ENCODE measurements at places on chromosomes 4 and X.

DNA sequence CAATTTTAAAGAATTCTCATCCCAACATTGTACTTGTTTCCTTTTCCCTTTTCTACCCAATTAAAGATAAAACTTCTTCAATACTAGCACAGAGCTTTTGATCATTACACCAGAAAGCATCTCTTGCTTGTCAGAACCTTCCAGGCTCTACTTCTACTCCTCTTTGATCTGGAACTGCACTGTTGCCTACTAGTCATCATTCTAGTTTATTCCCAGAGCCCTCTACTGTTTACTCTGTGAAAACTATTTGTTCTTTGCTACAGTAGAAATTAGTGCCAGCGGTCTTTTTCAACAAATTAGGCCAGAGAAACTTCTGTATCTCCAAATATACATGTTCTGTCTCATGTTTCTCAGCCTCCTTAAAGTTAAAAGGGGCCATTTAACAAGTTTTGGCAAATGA lies 46.8 kb upstream of the TMPRSS11F start:
- no peak for DNase-seq

DNA sequence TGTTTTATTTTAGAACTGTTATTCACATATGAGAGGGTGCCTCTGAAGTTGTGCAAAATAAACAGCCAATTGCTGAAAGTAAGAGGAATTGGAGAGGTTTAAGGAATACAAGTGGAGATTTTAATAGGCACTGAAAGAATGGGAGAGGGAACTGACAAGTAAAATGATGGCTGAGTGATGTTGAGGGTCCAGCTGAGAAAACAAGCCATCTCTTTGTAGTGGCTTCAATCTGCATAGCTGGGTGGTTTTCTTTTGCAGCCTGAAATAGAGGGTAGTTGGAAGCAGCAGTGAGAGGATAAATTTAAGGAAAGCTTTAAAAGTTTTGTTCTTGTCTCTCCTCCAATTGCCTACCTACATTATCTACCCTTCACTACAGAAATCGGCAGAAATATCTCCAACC lies 106.7 kb upstream of the DGKK start:
- no peak for DNase-seq

DNA sequence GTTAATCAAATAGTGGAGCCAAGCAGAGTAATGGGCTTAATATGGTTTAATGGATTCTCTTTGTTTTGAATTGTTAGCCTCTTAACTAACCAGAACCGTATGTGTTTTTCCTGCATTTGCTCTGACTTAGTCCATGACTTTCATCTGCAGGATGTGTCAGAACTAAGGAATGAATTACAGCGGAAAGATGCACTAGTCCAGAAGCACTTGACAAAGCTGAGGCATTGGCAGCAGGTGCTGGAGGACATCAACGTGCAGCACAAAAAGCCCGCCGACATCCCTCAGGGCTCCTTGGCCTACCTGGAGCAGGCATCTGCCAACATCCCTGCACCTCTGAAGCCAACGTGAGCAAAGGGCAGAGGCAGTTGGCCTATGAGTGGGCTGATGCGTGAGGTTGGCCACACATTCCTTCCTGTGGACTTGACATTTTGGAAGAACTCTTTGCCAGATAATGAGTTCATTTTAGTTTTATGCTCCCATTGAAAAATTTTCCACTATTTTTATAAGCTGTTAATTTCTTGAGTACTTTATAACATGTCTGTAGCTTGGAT lies 9.1 kb downstream of the MED28 start:
- DNase-seq, result no peak

GRCh38 chrX:57044245-57044644 lies 48.9 kb upstream of the SPIN3 start:
- no peak for DNase-seq

DNA sequence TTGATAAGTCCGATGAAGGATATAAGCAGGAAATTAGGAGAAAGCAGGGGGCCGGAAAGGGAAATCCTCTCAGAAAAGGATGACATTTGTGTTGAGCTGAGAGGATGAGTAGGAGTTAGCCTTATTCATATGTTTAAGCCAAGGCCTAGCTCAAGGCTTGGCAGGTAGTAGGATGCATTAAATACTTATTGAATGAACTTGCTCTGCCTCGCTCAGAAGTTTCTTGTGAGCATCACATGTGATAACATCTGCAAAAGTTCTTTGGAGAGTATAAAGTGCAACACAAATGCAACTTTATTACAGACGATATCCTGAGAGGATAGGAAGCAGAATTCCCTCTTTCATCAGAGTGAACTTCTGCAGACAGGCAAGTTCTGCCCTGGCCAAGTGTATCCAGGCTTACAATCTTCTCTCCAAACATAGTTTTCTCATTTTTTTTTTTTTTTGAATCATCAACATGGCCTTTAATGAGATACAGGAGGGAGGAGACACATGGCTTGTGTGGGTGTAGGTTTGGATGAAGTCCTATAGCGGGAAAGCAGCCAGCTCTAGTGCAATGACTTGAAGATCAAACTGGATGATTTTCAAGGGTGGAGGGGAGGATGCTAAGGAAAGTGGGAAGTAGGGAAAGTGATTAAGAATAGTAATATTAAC lies 48.1 kb downstream of the LUZP4 start:
- no peak for DNase-seq

- no peak for DNase-seq
These were observed 167.8 kb downstream of the ANTXR2 start for GRCh38 chr4:79905212-79905611.

DNA sequence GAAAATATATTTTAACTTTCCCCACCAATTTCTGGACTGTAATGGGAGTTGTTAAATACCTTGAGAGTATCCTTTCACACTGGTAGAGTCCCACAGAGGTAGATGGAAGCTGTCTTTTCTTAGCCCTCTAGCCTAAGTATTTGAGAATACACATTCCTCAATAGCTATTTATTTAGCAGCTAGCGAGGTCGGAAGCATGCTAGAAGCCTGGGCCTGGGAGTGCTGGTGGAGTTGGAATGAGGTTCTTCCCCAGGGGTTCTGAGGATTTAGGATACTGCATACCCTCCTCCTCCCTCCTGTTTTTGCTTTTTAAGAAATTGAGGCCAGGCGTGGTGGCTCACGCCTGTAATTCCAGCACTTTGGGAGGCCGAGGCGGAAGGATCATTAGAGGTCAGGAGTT lies 999 bp upstream of the KLHL15 start:
- no peak for DNase-seq

GRCh38 chr4:137069473-137069872 lies 462.8 kb downstream of the PCDH18 start:
- DNase-seq, result peak; percentile 4

- no peak for DNase-seq
These were observed 205.4 kb downstream of the CFAP299 start for GRCh38 chr4:80540785-80541469.

DNA sequence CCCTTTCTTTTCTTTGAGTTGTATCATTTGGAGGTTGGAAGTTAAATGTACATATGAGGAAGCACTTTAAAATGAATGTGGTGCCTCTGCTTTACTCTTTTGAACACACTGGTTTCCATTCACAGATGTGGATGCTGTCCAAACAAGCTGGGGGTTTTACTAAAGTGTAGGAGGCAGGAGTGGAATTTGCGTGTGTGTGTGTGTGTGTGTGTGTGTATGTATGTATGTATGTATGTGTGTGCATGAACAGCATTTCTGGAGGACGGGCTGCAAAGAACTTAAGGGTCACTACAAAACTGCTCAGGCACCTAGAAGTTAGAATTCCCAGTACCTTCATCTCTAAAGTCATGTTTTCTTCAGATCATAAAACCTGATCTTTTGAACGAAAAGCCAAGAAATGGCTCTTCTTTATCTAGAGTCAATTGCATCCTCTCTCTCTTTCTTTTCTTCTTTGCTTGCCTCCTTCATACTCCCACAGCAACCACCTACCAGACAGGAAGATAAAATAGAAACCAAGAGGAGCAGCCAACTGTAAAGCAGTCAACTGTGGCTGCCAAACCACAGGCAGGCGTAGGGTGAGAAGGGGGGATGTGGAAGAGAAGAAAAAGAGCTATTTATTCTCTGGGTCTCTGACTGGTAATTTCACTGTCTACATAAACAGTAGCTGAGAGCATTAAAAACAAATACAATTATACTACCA lies 177.0 kb upstream of the RASGEF1B start:
- DNase-seq, result no peak

DNA sequence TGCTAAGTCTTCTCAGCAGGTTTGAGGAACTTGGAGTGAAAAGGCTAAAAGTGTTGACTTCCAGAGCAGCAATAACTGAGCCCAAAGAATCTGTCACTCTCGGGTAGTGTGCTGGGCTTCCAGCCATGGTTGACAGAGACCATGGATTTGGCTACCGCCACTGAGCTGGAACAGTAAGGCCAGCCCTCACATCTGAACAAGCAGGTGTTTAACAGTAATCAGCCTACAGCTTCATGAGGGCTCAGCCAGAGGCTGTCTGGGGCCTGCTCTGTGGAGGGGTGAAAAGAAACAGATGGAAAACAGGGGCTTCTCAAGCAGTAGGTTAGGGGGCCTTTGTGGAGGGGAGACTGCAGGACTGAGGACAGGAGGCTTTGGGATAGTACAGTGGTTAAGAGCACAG lies 14.9 kb downstream of the RASL11B start:
- DNase-seq, result no peak

DNA sequence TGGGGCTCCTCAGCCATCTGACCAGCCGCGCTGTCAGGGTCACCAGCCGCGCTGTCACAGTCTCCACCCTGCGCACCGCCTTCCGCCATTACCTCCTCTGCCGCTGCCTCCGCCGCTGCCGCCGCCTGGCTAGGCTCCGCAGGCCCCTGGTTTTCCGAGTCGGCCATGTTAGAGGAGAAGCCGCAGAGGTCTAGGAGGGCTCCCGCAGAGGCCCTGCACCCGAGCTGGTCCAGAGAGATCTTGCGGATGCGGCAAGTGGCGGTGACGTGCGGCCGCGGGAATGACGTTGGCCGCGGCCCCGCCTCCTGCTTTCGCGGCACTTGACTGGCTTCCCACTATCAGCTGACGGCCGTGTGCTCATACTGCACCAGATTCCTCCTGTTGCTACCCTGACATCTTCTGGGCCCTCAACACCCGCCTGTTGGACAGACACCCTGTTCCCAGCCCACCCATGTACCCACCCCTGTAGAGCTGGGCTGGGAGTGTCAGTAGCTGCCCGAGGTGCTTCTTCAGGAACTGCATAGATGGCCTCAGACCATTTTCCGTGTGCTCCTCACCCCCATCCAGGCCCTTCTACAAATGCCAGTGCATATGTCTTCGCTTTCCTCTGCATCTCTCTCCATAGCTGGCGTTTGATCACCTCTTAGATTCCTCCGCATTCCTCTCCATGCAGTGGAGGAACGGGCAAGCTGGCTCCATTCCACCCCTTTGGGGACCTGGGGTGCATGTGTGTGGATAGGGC lies at the start of gene NAP1L5:
TSS of gene NAP1L5 (minus strand) at position 242 of the 742 bp plus-strand sequence. CDS start at position 167, 75 bp downstream.
- DNase-seq, result no peak

GRCh38 chr4:167873496-167873895 lies 218.8 kb upstream of the ANXA10 start:
- no peak for DNase-seq

DNA sequence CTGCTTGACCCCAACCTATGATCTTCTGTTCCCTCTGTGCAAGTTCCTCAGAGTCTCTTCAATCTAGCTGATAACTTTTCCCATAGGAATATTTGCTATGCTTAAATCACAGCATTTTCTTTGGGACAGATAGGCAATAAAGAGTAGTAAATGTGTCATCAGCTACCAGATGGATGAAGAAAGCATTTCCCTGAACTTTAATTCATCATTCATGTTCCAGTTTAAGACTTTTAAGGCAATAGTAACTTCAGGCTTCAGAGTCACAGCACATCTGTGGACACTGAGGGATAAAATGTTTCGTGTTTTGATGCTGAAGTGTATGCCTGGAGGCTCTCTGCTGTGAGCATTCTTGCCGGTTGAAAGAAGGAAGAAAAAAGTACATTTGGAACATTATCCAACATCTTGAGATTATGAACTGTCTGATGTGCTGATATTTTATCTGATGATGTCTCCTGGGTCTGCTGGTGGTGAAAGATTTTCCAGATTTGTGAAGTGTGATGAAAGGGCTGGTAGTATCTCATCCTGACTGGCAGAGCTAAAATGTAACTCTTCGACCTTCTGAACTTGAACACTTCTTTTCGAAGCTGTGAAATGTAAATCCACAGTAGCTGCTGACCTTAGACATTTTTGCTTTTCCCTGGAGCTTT lies 133.7 kb downstream of the DCLK2 start:
- DNase-seq, result no peak

DNA sequence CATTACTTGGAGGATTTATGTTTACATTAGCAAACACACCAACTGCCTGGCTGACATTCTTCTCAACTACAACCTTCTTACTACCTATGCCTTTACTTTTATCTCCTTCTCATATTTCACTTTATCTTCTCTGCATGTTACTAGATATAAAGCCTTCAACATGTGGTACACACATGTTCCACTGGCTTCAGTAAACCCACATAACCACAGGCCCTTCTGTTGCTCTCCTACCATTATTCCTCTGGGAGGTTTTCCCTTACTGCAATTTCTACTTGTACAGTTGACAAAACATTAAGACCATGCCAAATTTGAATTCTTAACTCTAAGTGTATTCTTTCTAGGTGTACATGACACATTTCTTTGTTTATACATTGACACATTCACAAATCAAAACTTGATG lies 133.1 kb downstream of the ARAP2 start:
- DNase-seq, result no peak

DNA sequence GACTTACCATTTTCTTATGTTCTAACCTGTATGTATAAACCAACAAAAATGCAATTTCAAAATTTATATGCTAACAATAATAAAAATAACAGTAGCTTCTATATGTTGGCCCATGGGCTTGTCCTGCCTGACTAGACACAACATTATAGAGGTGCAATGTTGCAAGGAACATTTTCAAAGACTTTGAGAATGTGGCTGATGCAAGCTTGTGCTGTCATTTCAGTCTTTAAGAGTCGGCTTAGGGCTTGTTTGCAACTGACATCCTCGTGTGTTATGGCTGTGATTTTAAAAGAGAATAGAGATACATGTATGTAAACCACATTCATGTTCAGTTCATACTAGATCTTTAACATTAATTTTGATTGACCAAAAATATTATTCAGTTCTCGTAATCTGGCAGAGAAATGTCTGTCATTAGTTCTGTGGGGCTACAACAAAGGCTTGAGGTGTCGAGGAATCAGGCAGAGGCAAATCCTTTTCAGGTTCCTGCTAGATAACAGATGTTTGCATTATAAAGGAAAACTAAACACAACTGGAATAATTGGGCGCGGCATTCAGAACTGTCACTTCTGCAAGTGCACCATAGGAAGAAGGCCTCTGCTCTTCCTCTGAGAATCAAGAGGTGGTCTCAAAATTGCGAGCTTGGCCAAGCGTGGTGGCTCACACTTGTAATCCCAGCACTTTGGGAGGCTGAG lies 13.1 kb downstream of the TMSB4X start:
- no peak for DNase-seq

DNA sequence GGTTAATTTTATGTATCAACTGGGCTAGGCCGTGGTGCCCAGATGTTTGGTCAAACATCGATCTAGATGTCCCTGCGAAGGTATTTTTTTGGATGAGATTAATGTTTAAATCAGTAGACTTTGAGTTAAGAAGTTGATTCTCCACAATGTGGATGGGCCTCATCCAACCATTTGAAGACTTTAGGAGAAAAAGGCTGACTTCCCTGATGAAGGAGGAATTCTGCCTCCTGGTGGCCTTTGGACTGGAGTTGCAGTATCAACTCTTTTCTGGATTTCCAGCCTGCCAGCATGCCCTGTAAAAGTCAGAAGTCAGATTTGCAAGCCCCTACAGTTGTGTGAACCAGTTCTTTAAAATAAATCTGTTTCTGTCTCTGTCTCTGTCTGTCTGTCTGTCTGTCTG lies 91.4 kb downstream of the STK32B start:
- peak; percentile 43 for DNase-seq

GRCh38 chr4:108834835-108835384 lies 72.1 kb upstream of the ETNPPL start:
- DNase-seq, result peak; percentile 30
